GM04503 (cell line): ENCODE measurements at places on chromosomes 11 and 22.

GRCh38 chr11:2293984-2294925 is 7.5 kb downstream of the C11orf21 start:
- no peak for DNase-seq

- DNase-seq = no peak
Measured at GRCh38 chr11:14346303-14346955, 12.6 kb downstream of the RRAS2 start.

- no peak for DNase-seq
Measured at GRCh38 chr11:60122414-60123036, 34.1 kb downstream of the MS4A2 start.

DNA sequence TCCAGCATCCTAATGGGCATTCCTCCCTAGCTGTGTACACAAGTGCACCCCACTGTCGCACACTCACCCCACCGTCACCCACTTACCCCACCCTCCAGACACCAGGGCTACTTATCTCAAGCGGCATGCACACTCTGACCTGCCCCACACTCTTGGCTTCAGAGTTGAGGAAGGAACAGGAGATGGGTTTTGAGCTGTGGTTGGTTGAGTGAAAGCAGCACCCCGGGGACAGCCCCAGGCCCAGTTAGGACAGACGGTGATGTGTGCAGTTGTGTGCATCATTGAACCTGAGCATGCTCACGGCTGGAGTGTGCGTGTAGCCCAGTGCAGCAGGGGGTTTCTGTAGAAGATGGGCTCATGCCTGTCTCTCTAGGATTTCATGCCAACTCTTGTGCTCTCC is 32.5 kb downstream of the AHNAK start:
- DNase-seq = no peak
